ENCODE measurements at places on chromosomes 3 and 15. TPM values are rescaled to one million over a fixed set of nuclear protein-coding genes. Genes with fewer than 3 reads are reported as not detected.

GRCh38 chr15:37133602-37134001 is 33.3 kb upstream of the MEIS2 start:
- no peaks in the 10 kb centered on the region for H3K27me3 ChIP-seq
- peak overlapping the region; percentile 10 for H3K4me3 ChIP-seq

- H3K36me3 ChIP-seq = no peaks in the 10 kb centered on the region
- peaks cover 7% of the 10 kb centered on the region for H3K27me3 ChIP-seq
- no peak overlapping the region for H3K4me3 ChIP-seq
- no peak overlapping the region for H3K27ac ChIP-seq
- DNase-seq = no peak
Measured at GRCh38 chr3:156307704-156308103, 187.3 kb downstream of the KCNAB1 start.

GRCh38 chr3:71175691-71176365 is 407.7 kb downstream of the FOXP1 start:
- peak overlapping the region; percentile 89 for H3K27ac ChIP-seq
- peaks cover 12% of the 10 kb centered on the region for H3K36me3 ChIP-seq
- peaks cover 49% of the 10 kb centered on the region for H3K4me1 ChIP-seq
- no peak overlapping the region for H3K4me3 ChIP-seq
- no peak for DNase-seq

- no peaks in the 10 kb centered on the region for H3K27me3 ChIP-seq
- no peaks in the 10 kb centered on the region for H3K4me1 ChIP-seq
- no peaks in the 10 kb centered on the region for H3K36me3 ChIP-seq
- no peak overlapping the region for H3K4me3 ChIP-seq
- no peak overlapping the region for H3K27ac ChIP-seq
Measured at GRCh38 chr3:49593041-49593440, 38.8 kb downstream of the BSN start.

DNA sequence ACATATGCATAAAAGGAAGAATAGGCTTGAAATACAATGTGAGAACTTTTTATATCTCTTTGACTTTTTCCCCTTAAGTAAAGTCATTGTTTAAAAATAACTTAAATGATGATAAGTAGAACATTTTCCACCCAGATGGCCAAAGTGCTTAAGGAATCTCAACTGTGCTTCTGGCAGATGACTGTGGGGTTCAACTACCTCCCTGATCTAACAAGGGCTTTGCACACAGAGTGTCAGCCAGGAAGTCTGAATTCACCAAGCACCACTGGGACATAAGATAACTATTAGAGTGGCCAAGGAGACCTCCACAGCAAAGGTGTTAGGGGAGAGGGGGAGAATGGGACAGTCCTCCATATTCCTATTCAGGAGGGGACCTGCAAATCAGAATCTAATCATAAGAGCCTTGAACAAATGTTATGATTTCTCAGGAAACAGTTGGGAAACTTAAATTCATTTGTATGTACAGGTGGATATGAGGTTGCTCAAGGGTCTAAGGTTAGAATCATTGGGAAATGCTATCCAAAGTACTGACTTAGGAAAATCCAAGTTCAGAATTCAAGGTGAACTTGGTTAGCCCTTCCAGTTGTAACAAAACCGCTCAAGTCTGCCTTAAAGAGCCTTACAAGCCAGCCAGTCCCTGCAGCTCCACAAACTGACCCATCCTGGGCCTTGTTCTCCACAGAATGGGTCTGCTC is at the start of gene FETUB:
FETUB (plus strand) TSS at position 622 of the 695 bp plus-strand sequence; CDS start at position 684, 62 bp downstream.
- no peak within 1 kb of the TSS for H3K4me3 ChIP-seq
- no peak within 1 kb of the TSS for H3K27ac ChIP-seq
- H3K27me3 ChIP-seq = peaks cover 51% of the 10 kb centered on the region
- DNase-seq = no peak

DNA sequence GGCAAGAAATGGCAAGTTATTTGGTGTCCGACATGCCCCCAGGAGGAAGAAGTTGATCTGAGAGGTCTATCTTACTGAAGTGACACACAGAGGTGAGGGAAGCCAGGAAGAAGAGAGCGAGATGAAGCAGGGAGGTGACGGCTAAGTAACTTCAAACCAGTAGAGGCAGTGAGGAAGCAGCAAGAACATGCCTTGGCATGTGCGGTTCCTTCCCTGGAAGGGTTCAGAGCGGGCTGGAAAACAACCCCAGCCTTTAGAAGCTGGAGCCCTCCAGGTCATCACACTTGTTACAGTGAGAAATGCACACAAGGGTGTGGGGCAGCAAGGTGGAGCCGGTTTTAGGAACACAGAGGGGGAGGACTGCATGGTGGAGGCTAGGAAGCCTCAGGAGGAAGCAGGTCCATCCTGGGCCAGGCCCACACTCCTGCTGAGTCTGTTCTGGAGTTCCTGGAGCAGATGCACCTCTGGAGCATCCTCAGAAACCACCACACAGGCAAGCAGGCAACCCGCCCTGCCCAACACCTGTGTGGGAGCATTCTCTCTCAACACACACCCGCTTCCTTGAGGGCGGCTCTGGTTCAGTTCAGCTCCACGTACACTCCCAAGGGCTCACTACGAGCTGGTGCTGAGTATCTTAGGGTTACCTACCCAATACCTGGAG is 47.1 kb downstream of the POC1A start:
- H3K27ac ChIP-seq = peak overlapping the region; percentile 77
- H3K4me3 ChIP-seq = no peak overlapping the region
- H3K4me1 ChIP-seq = peaks cover 36% of the 10 kb centered on the region
- no peaks in the 10 kb centered on the region for H3K27me3 ChIP-seq
- no peak for DNase-seq
- H3K36me3 ChIP-seq = peaks cover 6% of the 10 kb centered on the region

- peaks cover 15% of the 10 kb centered on the region for H3K27me3 ChIP-seq
- no peaks in the 10 kb centered on the region for H3K36me3 ChIP-seq
Measured at GRCh38 chr3:181917027-181917426, 205.3 kb downstream of the SOX2 start.

DNA sequence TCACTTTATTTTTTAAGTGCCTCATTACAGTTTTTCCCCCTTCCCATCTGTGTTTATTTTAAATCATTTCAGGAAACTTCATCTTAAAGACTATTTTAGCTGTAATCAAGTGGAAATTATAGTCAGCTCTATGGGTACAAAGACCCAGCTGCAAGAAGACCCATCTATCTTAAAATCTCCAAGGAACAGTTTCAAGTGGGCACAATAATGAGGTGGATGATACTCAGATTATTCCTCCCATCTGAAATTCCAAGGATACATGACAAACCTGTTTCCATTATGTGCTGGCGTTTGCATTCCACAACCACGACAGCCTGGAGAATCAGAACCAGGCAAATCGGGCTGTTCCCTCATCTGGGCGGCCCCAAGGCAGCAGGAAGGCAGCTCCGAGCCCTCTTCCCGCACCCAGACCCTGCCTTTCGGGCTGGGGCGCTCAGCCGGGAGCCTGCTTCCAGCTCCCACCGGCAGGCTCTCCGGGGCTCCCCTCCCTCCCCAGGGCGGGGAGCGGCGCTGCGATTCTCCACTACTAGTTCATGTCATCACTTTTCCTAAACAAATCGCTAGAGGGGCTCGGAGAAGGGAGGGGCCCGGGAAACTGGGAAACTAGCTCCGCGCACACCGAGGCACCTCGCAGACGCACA is at the start of gene MGLL:
MGLL (minus strand) TSS at position 475 of the 641 bp plus-strand sequence; CDS start at position 278, 197 bp downstream.
- H3K27ac ChIP-seq = peak within 1 kb of the TSS; percentile 64
- H3K27me3 ChIP-seq = peaks cover 50% of the 10 kb centered on the region
- H3K4me3 ChIP-seq = peak within 1 kb of the TSS; percentile 91

DNA sequence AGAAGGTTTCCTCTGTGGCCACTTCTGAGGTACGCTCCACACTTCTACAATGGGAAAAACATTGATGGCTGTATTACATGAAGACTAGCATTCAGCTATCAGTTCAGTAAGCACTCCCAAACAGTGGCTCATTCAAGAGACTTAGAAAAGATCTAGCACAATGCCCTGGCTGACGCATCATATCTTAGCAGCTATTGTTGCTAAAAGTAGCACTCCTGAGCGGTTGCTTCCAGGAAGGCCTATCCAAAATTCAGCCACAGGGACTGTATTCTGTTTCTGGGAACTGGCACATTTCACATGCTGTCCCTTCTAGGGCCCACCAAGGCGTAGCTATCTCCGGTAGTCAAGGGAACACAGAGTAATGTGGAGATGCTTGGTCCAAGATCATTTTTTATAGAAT is 21.2 kb upstream of the SPRED1 start:
- peaks cover 32% of the 10 kb centered on the region for H3K4me1 ChIP-seq
- no peak overlapping the region for H3K27ac ChIP-seq
- DNase-seq = no peak
- H3K27me3 ChIP-seq = no peaks in the 10 kb centered on the region
- no peak overlapping the region for H3K4me3 ChIP-seq

DNA sequence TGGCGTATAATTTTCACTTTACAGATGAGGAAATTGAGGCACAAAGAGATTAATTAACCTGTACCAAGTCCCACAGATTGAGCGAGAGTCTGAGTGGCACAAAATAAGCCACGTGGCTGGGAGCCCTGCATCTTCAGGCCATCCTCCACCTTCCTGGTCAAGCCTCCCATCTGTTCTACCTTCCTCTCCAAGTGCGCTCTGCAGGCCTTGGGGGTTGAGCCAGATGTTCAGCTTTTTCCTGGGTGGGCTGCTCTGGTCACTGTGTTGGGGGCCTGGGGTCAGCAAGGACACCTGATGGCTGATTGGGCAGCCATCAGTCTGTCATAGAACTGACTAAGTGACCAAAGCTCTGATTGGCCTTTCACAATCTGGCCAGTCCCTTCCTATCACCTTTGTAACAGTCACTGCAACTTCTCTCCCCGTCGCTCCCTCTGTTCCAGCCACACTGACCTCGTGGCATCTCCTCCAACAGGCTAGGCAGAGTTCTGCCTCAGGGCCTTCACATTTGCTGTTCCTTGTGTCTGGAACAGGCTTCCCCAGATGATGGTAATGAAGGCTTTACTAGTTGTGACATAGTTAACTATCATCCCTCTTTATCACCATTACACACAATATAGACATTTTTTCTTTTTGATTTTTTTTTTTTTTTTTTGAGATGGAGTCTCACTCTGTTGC is 46.8 kb downstream of the SCN5A start:
- peaks cover 15% of the 10 kb centered on the region for H3K27me3 ChIP-seq
- H3K4me1 ChIP-seq = no peaks in the 10 kb centered on the region
- no peak overlapping the region for H3K27ac ChIP-seq
- no peak overlapping the region for H3K4me3 ChIP-seq

DNA sequence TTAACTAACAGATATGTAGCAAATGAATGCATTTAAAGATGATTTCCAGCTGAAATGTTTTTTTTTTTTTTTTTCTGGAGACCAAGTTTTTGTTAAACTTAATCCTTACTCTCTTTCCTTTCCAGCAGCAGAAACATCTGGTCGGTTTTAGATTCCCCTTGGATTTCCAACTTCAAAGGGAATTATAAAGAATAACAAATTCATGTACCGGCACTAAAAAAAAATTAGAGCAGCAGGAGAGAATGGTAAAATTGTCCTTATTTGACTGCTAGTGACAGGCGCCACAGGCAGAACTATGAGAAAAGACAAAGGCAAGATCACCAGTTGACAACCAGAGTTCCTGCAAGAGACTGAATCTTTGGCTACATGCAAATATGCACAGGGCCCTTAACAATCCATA is 393.3 kb downstream of the TIGIT start:
- no peak overlapping the region for H3K4me3 ChIP-seq
- DNase-seq = no peak
- H3K27me3 ChIP-seq = no peaks in the 10 kb centered on the region
- H3K36me3 ChIP-seq = no peaks in the 10 kb centered on the region
- peaks cover 13% of the 10 kb centered on the region for H3K4me1 ChIP-seq
- peak overlapping the region; percentile 52 for H3K27ac ChIP-seq

GRCh38 chr3:14413381-14414071 is 11.1 kb downstream of the SLC6A6 start:
- no peak for DNase-seq
- no peak overlapping the region for H3K4me3 ChIP-seq
- peaks cover 7% of the 10 kb centered on the region for H3K4me1 ChIP-seq

GRCh38 chr3:170506556-170506955 is 79.3 kb downstream of the SLC7A14 start:
- H3K27ac ChIP-seq = peak overlapping the region; percentile 92
- H3K36me3 ChIP-seq = no peaks in the 10 kb centered on the region
- DNase-seq = no peak
- H3K4me1 ChIP-seq = peaks cover 34% of the 10 kb centered on the region
- no peaks in the 10 kb centered on the region for H3K27me3 ChIP-seq

- no peak overlapping the region for H3K4me3 ChIP-seq
- H3K36me3 ChIP-seq = no peaks in the 10 kb centered on the region
- H3K27ac ChIP-seq = no peak overlapping the region
- H3K27me3 ChIP-seq = no peaks in the 10 kb centered on the region
- DNase-seq = no peak
Measured at GRCh38 chr15:47806008-47806407, 88.7 kb downstream of the SEMA6D start.

GRCh38 chr3:109050591-109051167 is 67.3 kb downstream of the MORC1 start:
- H3K27me3 ChIP-seq = no peaks in the 10 kb centered on the region
- H3K27ac ChIP-seq = no peak overlapping the region
- H3K36me3 ChIP-seq = no peaks in the 10 kb centered on the region
- no peak overlapping the region for H3K4me3 ChIP-seq

REC114 gene
- total RNA-seq = not detected

MYRIP gene
- total RNA-seq = 0.53 TPM

CTSH gene
- 144 TPM for total RNA-seq

EXOG gene
- 19.5 TPM for total RNA-seq

TTC23 gene
- 34.6 TPM for total RNA-seq

PLA2G4B gene
- 10.6 TPM for total RNA-seq

GOLGA8G gene
- not detected for total RNA-seq

Data from mesothelial cell of epicardium (in vitro differentiated cells).